ENCODE measurements at places on chromosomes 11 and 22.

DNA sequence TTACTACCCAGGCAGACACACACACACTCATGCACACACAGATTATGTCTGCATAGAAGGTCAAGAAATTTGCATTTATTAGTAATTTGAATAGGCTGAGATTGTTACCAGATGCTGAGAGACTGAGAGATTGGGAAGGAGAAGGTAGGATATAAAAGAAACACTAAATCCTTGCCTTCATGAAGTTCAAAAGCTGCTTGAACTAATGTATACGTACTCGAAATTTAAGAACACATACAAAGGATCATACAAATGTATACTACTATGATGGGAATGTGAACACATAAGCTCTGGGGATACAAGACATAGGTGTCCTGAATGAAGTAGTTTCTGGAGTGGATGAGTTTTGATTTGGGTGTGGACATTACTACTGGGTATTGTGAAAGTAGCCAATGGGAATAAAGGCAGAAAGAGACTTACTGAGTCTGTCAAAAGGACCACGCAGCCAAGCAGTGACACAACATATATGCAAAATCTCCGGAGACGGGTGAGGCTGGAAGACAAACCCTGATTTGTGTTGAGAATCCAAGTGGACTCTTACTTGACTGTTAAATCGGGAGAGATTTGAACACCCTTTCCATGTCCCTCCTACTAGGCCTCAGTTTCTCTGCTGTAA is 7.3 kb upstream of the PKNOX2 start:
- DNase-seq = no peak

DNA sequence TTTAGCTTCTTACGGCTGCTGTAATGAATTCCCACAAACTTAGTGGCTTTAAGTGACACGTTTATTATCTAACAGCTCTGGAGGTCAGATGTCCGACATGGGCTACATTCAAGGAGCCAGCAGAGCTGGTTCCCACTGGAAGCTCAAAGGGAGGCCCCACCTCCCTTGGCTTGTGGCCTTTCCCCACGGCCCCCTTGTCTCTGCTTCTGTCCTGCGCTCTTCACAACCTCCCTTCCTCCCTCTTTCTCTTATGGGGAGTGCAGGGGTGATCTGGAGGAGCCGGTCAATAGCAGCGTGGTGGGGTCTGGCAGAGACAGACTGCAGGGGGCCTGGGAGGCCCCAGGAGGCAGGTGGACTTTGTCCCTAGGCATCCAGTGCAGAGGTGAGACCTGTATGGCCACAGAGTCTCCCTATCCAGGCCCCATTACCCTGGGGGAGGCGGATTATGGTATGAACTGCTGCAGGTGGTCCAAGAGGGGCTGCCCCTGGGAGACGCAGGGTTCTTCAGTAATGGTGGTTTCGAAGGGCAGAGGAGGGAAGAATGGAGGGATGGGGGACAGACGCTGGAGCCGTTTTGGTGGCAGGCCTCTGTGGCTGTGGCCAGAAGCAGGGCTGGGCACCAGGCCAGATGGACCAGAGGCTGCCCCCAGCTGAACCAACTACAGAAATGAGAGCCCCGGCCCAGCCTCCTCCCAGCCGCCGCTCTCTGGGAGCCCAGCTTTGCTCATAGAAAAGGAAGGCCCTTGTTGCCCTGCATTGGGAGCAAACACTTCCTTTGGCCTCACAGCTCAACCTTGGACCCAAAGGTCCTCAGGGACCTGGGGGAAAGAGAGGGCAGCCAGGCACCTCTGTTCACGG is 30.7 kb upstream of the KCNQ1OT1 start:
- no peak for DNase-seq

- DNase-seq = no peak
These were observed 192.6 kb upstream of the NARS2 start for GRCh38 chr11:78767027-78767932.

GRCh38 chr11:66885469-66885868 is 28.6 kb downstream of the LRFN4 start:
- DNase-seq = no peak

GRCh38 chr11:121927789-121928188 is 188.2 kb downstream of the BLID start:
- DNase-seq = no peak

GRCh38 chr11:117328375-117329010 is 839 bp downstream of the CEP164 start:
- no peak for DNase-seq

DNA sequence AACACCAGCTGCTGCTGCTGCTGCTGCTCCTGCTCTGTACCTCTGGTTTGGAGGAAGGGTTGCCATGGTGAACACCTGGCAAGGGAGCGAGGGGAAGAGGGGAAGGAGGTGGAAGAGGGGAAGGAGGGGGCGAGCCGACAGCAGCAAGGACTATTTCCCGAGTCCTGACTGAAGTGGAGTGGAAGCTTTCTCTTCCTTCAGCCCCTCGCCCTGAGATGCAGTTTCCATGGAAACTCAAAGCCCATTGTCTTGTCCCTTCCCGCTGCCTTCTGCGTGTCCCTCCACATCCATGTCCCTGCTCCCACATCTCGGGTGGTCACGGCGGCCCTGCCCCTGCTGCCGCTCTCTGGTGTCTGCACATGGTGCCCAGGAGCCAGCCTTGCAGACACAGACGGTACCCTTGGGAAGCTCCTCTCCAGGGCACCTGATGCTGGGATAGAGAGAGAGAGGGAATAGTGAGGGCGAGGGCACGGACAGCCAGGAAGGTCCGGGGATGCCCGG is 28.6 kb downstream of the FAM83F start:
- DNase-seq = no peak

- DNase-seq = no peak
These were observed 251.2 kb downstream of the ETS1 start for GRCh38 chr11:128336203-128336602.

DNA sequence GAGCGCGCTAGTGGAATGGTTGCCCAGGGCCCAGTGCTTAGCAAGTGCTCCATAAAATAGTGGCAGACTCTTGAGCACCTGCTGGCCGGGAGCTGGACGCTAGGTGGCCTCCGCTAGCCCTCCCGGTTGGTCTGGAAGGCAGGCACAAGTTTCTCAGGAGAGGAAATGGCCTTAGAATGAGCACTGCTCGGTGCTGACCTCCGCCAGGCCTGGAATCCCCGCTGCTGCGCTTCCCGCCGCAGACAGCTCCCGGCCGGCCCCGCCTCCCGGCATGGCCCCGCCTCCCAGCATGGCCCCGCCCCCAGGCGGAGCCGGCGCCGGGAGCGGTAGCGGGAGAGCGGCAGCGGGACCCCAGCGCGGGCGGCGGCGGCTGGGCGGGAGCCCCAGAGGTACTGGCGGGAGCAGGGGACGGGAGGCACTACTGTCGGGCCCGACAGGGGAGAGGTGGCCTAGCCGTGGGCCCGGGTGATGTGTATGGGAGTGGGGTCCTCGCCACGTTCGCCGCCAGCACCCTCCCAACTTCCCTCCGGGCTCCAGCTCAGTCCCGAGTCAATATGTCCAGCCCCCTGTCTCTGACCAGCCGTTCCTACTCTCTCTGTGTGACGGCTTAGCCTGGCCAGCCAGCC is at the start of gene SIPA1:
Gene SIPA1, plus strand, starts transcription at position 308 of the 626 bp plus-strand sequence. CDS start 2,821 bp downstream, outside the sequence.
- DNase-seq = peak; percentile 90

- no peak for DNase-seq
These were observed 20.1 kb downstream of the ZBTB16 start for GRCh38 chr11:114079511-114080065.

DNA sequence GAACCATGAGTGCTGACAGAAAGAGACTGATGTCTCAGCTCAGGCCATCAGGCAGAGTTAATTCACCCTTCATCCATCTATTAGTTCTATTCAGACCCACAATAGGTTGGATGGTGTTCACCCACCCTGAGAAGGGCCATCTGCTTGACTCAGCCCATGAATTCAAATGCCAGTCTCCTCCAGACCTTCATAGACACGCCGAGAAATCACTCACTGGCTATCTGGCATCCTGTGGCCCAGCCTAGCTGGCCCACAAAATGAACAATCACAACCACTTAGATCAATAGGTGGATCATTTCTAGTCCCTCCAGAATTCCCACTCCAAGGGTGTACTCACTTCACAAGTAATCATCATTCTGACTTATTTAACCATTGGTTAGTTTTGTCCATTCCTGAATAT is 58.2 kb downstream of the MYEOV start:
- DNase-seq = no peak

DNA sequence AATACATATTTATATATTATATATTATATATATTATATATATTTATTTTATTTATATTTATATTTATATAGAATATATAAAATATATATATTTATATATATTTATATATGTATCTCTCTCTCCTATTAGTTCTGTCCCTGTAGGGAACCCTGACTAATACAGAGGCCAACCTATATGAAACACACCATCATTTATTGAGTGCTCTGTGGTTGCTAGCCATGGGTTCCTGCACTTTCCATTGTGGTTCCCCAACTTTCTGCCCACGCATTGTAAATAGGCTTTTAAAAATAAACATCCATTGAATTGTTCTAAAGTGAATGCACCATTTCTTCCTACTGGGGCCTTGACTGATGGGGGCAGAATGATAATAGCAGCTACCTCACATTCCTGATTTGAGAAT is 93.8 kb upstream of the SESN3 start:
- no peak for DNase-seq

DNA sequence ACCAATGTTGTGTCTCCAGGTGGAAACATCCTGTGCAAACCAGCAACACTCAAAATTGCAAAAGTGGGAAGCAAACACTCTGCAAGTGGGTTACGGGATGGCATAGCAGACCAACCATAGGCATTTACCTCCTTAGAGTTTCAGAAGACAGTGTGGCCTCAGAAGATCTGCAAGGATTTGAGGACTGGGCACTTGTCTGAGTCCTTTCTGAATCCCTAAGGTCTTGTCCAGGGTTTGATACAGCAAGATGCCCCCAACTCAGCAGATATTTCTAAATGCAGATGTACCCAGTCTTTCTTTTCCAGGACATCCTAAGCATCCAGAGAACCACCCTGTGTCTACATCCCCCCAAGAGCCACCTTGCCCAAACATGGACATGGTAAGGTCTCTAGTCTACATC is 51.7 kb upstream of the SHANK2 start:
- no peak for DNase-seq

DNA sequence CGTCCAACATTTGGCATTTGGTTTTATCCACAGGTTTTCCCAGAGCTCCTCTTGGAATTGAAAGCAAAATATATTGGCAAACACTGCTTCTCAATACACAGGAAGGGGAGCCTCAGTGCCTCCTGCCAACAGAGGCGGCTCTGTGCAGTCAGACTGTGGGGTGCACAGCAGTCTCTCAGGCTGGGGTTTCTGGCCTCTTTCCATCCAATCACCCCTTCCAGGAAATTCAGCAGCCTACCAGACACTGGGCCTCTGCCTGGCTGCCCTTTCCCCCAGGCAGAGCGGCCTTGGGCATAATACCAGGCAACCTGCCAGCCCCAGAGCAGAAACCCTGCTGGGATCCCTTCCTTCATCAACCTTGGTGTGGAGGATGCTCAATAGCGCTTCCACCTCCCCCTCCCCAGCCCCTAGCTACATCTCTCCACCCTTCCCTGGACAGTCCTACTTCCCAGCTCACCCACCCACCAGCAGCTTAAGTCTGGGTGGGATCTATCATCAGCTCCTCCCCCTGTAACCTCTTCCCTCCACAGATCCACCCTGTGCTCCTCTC is 17.8 kb upstream of the RAPSN start:
- DNase-seq = no peak

DNA sequence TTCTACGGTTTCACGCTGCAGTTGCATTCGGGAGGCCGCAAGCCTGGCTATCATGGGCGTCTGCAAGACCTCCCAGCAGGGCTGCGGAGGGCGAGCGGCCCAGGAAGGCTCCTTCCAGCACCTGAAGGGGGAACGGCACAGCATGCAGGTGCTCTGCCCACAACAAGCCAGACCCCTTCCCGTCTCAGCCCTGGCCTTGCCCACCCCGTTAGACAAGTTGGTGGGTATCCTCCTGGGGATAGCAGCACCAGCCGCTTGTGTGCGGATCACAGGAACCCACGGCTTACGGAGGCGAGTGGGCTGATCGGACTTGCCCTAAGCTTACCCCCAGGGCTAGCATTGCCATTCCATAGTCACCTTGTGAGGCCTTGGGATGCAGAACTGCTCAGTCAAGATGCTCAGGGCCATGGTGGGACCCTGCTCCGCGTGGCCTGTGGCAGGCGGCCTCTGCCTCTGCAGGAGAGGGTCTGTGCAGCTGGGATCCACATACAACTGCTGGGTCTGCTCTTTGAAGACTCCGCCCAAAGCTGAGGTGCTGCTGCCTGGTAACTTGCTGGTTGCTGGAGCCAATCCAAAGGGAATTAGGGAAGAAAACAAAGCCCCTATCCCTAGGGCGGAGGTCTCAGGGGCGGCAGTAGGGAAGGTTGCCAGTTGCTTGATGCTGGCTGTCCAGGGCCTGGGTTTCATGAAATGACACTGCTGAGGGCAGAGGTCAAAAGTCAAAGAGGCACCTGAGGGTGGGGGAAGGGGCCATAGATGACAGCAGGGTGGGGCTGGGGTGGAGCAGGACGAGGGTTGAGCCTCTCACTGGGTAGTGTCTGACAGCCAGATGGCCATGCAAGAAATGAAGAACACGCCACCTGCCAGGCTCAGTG is 1.4 kb upstream of the OSBPL5 start:
- DNase-seq = peak; percentile 5

- no peak for DNase-seq
These were observed 53.7 kb downstream of the HIPK3 start for GRCh38 chr11:33310720-33311500.

DNA sequence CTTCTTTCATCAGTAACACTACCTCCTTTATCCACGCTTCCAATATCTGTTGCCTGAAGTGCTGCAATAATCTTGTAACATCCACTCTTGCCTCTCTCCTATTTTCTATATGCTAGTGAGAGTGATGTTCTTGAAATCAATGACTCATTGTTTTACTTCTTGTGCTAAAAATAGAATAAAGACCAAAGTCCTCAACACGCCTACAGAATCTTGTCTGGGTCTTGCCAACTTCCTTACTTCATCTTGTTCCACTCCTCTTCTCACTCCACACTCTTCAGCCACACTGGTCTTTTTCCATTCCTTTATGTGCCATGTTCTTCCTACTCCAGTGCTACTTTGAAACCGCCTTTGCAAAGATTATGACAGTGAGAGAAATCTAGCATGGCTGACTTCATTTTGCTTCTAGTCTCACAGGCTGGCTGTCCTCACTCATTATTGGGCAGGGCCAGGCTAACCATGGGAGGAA is 136.4 kb downstream of the CCDC81 start:
- no peak for DNase-seq

- no peak for DNase-seq
These were observed 87.2 kb downstream of the KIAA1671 start for GRCh38 chr22:25039754-25040153.

- no peak for DNase-seq
These were observed 104.7 kb upstream of the CARD18 start for GRCh38 chr11:105244160-105244825.

- DNase-seq = no peak
These were observed 27.8 kb upstream of the CARS1 start for GRCh38 chr11:3085052-3085451.

- no peak for DNase-seq
These were observed 36.7 kb downstream of the CAPN1 start for GRCh38 chr11:65218446-65218845.

DNA sequence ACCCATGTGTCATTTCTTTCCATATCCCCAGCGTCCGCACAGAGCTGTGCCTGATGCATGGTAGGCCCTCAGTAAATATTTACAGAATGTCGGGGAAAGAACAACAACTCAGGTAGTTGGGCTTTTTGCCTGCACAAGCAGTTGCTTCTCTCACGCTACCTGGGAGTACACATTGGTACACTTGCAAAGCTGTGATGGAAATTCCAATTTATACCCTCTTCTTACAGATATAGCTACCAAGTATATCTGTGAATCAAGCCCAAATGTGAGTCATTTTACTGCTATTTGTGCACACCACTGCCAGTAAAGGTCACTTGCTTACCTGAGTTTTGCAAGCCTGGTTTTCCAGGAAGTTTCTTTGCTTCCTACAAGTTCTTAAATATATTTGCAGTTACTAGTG is 333.0 kb upstream of the NARS2 start:
- no peak for DNase-seq

- no peak for DNase-seq
These were observed 186.0 kb upstream of the CNTN5 start for GRCh38 chr11:98834776-98835175.
